ENCODE measurements at places on chromosomes 3 and 15.
A peak's percentile ranks its signal among the peaks of the same experiment; 100 is the strongest.

GRCh38 chr15:55868707-55869106 is 124.7 kb downstream of the NEDD4 start:
- no peak for DNase-seq

GRCh38 chr3:127652246-127652995 is 20.3 kb upstream of the ABTB1 start:
- no peak for DNase-seq

- no peak for DNase-seq
Measured at GRCh38 chr3:98531622-98532274, at the start of gene GPR15. TSS of gene GPR15 (plus strand) at chr3:98531978. CDS start at chr3:98532034, 56 bp downstream.

DNA sequence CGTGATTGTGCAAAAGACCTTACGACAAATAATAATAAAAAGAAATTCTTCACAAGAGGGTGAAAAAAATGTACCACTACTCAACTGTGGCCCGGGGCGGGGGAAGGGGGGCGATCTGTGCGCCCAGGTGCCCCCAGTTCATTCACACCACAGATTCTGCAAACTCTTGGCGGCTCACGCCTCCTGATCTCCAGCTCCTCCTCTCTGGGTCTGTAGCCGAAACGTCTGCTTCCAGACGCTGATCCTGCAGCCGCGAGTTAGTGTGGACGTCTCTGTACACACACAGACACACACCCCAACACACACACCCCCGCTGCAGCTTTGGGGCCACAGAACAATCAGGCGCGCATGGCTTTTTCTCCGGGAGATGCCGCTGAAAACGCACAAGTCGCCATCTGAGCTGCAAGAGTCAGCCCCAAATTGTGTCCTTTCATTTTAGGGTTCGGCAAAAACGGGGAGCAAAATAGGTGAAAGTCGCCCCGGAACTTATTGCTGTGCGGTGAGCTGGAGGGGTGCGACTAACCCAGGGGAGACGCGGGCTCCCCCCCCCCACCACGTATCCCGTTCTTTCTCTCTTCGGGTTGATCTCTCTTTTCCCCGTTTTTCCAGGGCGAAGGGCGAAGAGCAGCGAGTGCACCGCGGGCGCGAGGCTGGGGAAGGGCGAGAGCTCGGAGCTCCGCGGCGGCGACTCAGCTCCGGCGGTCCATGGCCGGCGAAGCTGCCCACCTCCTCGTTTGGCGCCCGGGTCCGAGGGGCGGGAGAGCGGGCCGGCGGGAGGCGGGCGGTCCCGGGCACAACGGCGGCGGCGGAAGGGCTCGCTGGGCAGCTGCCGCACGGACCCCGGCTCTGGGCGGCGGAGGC is 505 bp upstream of the WNT5A start:
- no peak for DNase-seq

DNA sequence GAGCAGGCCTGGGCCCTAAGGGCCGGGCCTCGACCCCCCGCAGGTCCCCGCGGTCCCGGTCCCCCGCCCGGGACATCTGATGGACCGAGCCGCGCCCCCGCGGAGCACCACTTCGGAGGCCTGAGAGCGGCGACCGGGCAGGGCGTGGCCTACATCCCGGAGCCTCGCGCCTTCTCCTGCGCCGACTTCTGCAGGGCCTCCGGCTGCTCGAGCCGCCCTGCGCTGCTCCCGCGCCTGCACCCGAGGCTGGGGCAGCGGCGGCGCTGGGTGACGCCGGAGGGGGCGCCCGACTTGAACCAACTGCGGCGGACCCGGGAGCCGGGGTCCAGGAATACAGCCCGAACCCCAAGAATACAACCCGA is 14.9 kb upstream of the GP9 start:
- DNase-seq = no peak

DNA sequence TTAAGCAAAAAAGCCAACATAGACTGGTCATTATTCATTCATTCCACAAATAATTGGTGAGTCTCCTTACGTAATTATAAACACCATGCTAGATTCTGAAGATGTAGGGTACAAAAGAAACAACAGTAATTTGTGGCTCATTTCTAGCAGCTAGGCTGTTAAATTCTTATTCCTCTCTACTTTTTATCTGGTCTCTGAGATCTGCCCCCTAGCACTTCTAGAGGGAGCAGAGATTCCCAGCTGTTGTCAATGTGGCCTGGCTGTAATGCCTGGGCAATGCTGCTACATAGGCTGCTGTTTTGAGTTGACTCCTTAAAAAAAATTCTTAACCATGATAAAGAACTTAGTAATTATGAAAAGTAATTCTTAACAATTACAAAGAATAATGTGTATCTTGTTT is 434.9 kb upstream of the THRB start:
- DNase-seq = no peak

GRCh38 chr3:114552527-114552812 is 258.6 kb downstream of the TIGIT start:
- DNase-seq = no peak

DNA sequence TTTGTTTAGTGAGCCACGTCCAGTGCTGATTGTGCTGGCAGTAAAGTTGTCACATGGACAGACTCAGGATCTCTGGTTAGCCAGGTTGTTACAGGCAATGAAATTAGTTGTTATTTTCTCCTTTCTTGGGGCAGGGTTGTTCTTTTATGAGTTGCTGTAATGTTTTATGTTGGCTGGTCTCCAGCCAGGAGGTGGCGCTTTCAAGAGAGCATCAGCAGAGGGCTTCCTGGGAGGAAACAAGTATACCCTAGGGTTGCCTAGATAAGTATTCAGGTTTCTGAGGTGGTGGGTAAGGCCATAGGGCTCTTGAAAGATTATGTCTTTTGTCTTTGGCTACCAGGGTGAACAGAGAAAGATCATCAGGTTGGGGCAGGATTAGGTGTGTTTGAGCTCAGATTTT is 14.5 kb upstream of the CFAP20DC start:
- DNase-seq = no peak

DNA sequence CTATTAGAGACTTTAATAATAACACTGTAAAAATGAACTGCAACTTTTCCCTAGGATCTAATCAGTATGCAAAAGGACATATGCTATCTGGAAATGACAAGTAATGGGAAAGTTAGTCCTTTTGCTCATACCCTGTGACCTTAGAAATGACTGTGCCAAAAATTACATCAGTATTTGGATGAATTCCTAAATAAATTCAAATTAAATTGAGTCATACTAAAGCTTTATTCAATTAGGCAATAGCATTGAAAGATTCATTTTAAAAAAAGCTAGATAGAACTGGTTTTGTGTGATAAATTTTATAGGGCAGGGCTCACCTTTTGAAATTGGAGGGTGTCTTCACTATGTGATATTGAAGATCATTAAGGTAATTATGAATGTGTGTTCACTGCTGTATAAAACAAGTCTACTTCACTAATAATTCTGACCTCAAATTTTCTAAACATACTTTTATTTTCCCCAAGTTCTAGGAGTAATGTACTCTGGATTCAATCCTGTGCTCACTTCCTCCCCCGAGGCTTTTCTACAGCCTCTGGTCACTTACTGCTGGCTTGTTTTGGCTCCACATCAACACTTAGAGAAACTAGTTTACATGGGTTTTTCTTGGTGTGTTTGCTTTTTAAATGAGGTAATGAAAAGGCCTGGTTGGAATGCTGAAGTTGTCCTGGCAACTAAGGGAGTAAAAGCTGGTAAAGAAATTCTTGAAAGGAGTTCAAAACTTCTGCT is 44.4 kb upstream of the SPTSSB start:
- no peak for DNase-seq

DNA sequence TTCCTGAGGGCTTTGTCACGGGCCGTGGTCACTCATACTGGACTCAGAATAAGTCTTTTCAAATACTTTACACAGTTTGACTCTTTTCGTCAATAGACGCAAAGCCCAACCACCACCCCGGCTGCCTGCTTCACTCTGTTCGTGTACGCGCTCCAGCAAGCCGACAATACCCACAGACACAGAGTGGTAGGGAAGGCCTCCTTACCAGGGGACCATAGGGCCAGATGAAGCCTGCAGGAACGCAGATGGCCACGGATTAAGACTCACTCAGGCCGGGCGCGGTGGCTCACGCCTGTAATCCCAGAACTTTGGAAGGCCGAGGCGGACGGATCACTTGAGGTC is 29.7 kb downstream of the EFCAB12 start:
- DNase-seq = no peak

GRCh38 chr3:146818866-146819265 is 213.7 kb upstream of the PLSCR5 start:
- DNase-seq = no peak

GRCh38 chr3:10004960-10005564 is 18.4 kb upstream of the EMC3 start:
- DNase-seq = no peak

GRCh38 chr3:148092624-148093347 is 604.9 kb upstream of the AGTR1 start:
- DNase-seq = no peak

GRCh38 chr15:57734860-57735259 is 28.3 kb downstream of the POLR2M start:
- no peak for DNase-seq

- DNase-seq = no peak
Measured at GRCh38 chr15:67855842-67856241, 16.0 kb upstream of the RNU6-1 start.

DNA sequence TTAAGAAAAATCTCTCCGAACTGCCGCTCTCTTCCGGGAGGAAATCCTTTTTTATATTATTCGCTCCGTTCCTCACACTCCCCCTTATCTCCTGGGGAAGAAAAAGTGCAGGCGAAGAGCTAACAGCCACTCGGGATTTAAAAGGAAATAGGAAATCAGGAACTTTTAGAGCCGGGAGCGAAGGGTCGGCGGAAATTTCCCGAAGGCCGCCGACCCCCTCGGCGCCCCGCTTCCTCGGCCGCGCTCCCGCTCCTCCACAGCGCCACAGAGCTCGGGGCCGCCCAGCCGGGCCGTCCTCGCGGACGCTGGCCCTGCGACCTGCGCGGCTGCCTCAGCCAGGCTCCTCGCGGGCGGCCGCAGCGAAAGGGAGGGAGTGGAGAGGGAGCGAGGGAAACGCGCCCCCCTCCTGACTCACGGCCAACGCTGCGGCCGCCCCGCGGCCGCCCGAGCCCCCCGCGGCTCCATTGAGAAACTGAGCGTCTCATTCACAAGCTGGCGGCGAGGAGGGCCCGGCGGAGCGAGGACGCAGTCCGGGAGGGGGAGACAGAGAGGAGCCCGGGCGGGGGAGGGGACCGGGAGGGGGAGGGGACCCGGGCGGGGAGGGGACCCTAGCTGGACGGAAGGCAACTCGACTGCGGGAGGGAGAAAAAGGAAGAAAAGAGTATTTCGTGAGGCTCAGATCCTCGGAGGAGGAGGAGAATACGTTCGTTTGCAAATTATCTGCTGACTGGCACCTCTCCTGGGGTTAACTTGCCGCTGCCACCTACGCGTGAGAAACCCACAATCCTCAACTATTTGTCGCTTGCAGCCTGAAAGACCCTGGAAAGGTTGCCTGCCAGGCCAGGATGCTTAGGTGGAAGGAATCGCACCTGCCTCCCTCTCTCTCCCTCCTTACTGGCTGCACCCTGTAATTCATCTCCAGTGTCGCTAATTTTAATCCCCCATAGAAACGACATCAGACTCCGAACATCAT is at the start of gene PTPN9:
Gene PTPN9 (minus strand): TSS at position 368 of the 973 bp plus-strand sequence. CDS start 539 bp downstream, outside the sequence.
- DNase-seq = peak; percentile 63

DNA sequence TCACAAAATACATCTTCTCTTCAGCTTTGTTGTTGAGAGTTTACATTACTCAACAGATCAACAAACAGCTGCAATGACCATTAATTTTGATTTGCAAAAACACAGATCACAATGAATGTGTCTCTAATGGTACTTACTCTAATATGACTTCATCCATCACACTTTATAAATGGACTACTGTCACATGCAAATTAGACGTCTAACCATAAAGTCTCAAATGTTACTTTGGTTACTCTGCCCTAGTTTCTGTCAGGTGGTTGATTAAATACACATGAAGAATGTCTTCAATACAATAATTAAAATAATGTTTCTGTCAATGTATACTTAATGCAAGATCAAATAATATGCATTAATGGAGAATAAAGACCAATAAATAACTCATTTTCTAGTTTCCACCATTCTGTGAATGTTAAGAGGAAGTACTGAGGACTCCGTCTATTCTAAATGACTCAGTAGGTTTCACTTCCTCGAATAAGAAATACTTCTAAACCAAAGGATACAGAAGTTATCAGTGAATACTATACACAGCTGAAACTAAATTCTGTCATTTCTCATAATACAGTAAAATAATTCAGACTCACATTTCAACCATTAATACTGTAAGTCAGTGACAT is 145.8 kb downstream of the CBLB start:
- no peak for DNase-seq

GRCh38 chr3:72255791-72256559 is 471.0 kb upstream of the PROK2 start:
- DNase-seq = no peak

GRCh38 chr3:14440531-14441239 is 38.3 kb downstream of the SLC6A6 start:
- DNase-seq = no peak

- DNase-seq = no peak
Measured at GRCh38 chr3:181105646-181106045, 116.1 kb upstream of the DNAJC19 start.

DNA sequence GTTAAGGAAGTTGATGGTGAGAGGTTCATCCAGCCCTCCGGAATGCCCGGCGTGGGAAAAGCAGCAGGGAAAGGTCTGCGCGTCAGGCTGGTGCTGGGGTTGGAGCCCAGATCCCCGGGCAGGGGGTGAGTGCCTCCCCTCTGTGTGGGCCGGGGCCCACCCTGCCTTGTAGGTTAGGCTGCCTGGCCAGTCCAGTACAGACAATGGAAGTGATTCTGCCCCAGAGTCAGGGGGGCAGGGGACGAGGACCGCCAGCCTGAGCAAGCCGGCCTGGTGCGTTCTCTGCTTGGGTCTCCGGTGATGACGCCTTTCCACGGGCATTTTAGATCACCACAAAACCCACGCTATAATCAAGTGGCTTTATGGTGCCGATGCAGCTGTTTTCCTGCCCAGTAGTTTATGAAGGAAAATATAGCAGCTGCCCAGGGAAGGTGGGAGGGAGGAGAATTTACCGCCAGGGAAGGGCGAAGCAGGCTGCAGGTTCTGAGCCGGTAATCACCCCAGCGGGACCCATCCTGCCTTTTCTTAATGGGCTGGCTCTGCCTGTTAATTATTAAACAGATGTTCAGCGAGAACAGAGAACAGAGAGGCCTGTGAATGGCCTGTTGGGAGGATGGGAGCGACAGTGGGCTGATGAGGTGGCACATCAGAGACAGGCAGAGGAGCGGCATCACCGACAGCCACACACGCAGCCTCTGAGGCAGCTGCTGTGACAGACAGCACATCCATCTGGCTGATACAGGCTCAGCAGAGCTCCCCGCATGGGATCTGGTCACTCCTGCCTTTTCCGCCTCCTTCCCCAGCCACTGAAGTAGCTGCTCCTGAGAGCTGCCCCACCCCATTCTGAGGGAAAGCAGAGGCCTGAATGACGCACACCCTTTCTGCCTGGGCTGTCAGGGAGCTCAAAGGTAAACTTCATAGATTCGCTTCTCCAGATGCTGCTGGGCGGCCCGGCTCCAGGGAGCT is 35.2 kb downstream of the BDH1 start:
- no peak for DNase-seq

GRCh38 chr15:34039790-34040113 is 748 bp upstream of the AVEN start:
- DNase-seq = no peak

GRCh38 chr15:80727196-80727595 is 32.1 kb downstream of the ABHD17C start:
- DNase-seq = no peak

- DNase-seq = no peak
Measured at GRCh38 chr3:88219138-88219792, 69.5 kb downstream of the C3orf38 start.

- DNase-seq = no peak
Measured at GRCh38 chr3:37689645-37690356, 171.9 kb upstream of the CTDSPL start.

GRCh38 chr3:133393691-133394474 is 6.0 kb upstream of the BFSP2 start:
- DNase-seq = no peak

Measured in T-helper 17 cell (primary cell).